ENCODE measurements at places on chromosomes 2 and 18.
A peak's percentile ranks its signal among the peaks of the same experiment; 100 is the strongest.

DNA sequence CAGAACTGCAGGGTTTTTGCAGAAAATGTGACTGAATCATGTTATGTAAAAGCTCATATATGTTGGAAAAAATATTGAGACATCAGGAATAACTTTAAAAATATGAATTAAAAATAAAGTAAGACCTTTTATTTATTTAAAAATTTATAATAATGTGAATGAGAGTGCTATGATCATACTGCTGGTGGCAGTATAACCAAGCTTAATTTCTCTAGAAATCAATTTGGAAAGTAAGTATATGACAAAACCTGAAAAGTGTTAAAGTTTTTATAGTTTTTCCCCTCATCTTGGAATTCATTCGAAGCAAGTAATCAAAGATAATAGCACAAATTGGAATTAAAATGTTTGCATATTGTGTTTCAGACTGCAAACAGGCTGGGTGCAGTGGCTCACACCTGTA is 7.5 kb downstream of the SLC39A10 start:
- no peak for DNase-seq

DNA sequence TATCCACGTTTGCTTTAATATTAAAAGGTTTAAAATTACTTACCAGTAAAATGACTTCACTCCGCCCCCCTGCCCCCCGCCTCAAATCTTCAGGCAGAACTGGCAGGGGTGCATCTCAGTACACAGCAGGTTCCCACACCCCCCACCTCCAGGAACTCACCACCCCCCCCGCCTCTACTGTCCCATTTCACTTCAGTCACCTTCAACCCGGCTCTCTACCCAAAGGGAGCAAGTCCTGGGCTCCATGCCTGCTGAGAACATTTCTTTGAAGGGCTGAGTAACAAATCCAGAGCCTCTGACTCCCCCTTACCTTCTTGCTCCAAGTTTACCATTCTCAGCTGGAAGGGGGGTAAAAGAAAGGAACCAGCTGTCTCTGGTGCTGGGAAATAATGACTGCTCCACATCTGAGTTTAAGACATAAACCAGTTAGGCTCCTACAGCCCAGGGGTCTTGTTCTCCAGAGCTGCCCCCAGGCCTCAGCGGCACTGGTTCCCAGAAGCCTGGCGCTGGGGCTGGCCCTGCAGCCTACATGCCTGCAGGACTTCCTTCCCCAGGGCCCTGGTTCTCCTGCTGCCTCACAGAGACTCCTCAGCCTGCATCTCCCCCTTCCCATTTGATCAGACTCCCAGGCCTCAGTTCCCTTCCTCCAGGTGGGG is 42.8 kb downstream of the DNMT3A start:
- no peak for DNase-seq

GRCh38 chr2:190792956-190793888 is 87.4 kb upstream of the GLS start:
- no peak for DNase-seq

- DNase-seq, result no peak
Measured at GRCh38 chr2:19359456-19359855, 1.0 kb upstream of the OSR1 start.

DNA sequence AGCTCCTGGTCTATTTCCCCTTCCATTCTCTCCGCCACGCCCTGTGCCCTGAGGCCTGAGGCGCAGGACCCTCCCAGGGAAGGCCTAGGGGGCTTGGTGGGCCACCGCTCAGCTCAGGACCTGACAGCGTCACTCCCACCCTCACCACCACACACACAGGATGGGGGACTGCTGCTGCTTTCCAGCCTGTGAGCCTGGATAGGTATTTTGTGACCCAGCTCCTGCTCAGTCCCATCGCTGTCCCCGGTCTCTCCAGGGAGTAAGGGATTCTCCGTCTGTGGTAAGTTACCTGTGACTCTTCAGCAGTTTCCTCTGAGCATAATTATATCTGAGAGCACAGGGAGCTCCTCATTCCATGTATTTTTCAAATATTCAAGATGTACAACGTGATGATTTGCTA is 16.3 kb downstream of the FAM228A start:
- DNase-seq, result no peak

GRCh38 chr2:13230221-13230620 is 513.5 kb downstream of the TRIB2 start:
- DNase-seq, result no peak

- DNase-seq, result no peak
Measured at GRCh38 chr2:145166731-145167302, 646.9 kb upstream of the ZEB2 start.

DNA sequence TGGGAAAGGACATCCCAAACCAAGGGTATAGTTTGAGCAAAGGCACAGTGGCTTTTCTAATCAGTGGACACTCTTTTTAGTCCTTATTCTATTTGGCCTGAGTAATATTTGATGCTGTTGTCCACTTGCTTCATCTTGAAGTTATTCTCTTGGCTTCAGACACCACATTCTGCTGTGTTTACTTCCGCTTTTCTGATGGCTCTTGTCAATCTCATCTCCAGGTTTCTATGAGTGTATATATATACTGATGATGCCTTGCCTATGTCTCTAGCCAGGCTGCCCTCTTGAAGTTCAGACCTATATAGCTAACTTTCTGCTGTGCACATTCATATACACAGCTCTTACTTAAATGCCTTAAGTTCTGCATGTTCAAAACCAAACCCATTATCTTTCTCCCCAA is 83.1 kb downstream of the EFEMP1 start:
- no peak for DNase-seq

DNA sequence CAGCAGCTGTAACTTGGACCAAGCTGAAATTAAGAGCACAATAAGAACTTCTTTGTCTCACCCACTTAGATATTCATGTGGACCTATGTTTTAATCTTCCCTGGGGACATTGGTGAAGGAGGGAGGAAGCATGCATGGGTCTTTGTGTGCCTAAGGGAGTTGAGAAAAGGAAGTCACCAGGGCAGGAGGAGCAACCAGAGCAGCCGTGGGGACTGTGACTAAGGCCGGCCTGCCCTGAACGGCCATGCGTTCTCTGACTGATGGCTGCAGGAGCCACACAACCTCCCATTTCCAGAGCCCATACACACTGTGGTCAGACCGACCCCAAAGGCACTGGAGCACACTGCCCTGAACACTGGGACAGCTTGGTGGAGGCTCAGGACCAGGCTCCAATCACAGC is 43.7 kb upstream of the SLC35G4 start:
- no peak for DNase-seq

DNA sequence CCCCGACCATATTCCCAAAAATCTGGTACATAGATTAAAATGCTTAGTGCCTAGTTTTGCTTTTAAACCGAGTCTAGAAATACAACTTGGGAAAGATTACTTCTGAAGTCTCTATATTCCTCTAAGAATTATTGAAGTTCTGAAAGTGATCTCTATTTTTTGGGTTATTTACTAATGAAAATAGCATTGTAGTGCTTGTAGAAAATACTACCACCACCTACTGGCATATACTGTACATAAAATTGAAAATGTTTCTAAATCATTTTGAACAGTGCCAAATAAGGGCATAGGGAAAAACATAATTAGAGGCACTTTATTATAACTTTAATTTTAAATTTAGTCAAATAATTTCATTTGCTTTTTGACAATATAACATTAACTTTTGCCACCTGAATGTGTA is 1399.6 kb upstream of the ZEB2 start:
- no peak for DNase-seq

DNA sequence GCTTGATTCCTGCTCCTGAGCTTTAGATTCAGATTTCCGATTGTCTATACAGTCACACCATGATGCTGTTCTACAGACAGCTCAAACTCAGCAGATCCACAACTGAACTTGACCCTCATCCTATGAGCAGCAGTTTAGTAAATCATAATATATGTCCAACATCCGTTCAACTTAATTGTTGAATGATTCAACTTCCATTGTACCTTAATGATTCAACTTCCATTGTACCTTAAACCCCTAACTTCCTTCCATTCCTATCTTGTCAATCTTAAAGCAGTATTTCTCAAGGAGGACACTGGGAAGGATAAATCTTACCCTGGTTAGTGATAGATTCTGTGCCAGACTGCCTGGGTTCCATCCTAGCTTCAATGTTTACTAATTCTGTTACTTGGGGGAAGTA is 60.1 kb downstream of the PIGN start:
- DNase-seq, result no peak

- no peak for DNase-seq
Measured at GRCh38 chr2:20365249-20365817, 14.7 kb upstream of the PUM2 start.

- no peak for DNase-seq
Measured at GRCh38 chr2:72605836-72606442, 219.9 kb downstream of the EXOC6B start.

DNA sequence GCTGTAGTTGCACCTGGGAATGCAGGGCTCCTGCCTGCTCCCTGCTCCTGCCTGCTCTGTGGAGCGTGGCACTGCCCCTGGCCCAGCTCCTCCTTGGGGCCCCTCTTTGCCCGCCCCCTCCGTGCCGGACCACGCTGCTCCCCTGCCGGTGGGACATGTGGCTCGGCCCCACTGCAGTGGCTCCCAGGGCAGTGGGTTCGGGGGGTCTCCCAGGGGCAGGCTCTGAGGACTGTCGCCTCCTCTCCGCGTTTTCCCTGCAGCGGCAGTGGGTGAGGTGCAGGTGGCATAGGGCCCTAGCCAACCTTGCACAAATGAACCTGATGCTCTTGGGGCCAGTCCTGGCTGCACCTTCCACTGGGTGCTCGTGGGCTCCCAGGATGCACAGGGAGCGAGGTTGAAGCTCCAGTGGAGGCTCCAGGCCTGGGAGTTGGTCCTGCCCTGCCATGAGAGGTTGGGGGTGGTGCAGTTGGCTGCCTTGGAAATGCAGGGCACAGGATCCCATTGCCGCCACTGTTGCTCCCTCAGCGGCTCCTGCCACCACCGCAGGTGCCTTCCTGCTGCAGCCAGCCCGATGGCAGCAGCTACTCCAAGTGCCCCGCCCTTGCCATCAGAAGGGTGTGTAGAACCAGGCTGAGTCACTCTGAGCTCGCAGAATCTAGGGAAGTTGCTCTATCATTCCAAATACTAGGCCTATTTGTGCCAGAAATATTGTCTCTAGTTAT is 313.1 kb upstream of the SYT4 start:
- DNase-seq, result no peak

- no peak for DNase-seq
Measured at GRCh38 chr2:25063876-25064660, 22.2 kb downstream of the EFR3B start.

DNA sequence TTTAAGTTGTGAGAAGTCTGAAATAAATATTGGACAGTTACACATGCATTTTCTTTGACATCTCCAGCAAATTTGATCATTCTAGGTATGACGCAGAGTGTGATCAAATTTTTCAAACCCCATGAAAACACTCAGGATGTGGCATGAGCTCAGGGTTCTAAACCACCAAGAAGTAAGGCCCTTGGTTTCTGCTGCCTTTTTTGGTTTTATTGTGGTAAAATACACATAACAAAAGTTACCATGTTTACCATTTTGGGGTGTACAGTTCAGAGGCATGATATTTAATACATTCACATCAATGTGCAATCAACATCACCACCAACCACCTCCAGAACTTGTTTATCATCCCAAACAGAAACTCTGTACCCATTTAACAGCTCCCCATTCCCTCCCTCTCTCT is 64.3 kb upstream of the TTN start:
- no peak for DNase-seq

- DNase-seq, result no peak
Measured at GRCh38 chr2:19569300-19569791, 210.9 kb upstream of the OSR1 start.

GRCh38 chr2:120538691-120539423 is 192.9 kb downstream of the INHBB start:
- no peak for DNase-seq

GRCh38 chr2:42214669-42215068 is 45.5 kb downstream of the EML4 start:
- DNase-seq, result no peak

GRCh38 chr18:40980171-40980570 is 974.9 kb upstream of the PIK3C3 start:
- DNase-seq, result no peak

- DNase-seq, result no peak
Measured at GRCh38 chr2:95274291-95275150, at the start of gene PROM2. Gene PROM2, plus strand, starts transcription at chr2:95274449. Its CDS starts 137 bp downstream, at chr2:95274586.

DNA sequence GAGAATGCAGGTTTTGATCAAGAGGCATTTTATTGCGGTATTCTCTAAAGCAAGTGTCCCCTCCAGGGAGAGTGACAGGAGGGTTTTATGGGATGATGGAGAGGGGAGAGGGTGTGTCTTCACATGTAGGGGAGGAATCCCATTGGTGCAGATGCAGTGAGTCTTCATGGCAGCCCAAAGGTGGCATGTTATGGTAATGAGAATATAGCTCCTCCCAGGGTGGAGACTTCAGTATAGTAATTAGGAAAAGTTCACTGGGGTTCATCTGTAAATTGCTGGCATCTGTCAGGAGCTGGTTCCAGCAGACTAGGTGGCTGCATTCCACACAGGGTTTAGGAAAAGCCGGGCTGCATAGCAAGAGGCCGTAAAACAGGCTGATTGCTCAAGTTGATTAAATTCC is 230.7 kb upstream of the CCDC68 start:
- DNase-seq, result no peak

GRCh38 chr2:98009887-98010760 is 14.4 kb upstream of the TMEM131 start:
- DNase-seq, result no peak

- DNase-seq, result peak; percentile 44
Measured at GRCh38 chr2:190695739-190696138, 46.9 kb downstream of the NAB1 start.

All from stimulated activated CD4-positive, alpha-beta T cell treated with anti-CD3 and anti-CD28 coated beads, Interleukin-4, amount 100 ng/mL, for 4 hours (primary cell).